ENCODE measurements at places on chromosomes 5 and 9. TPM values are rescaled to one million over a fixed set of nuclear protein-coding genes. Genes with fewer than 3 reads are reported as not detected.

Gene GPR150
- 0.05 TPM for total RNA-seq

Gene FCN2
- total RNA-seq: not detected

GRCh38 chr9:68951879-68952659 lies 61.8 kb downstream of the PRKACG start:
- DNase-seq: no peak

GRCh38 chr9:134443174-134444037 lies 117.2 kb downstream of the RXRA start:
- DNase-seq: peak; percentile 84

DNA sequence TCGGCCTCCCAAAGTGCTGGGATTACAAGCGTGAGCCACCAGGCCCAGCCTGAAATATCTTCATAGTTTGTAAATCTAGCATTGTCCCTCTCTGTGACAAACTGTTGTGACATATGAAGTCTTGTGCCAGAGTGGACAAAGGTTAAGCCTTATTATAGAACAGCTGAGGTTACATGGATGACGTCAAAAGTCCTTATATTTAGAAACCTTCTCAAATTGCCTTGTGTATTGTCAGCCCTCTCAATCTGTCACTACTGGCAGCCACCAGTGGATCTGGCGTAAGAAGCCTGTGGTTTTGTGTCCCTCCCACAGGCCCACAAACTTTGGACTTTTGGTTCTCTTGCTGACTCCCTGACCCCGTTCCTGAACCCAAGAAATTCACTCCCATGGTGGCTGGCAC lies 79.4 kb upstream of the CCDC112 start:
- DNase-seq: no peak

Measured in dermis blood vessel endothelial cell (primary cell).